ENCODE measurements at places on chromosomes 1 and 21. TPM values are rescaled to one million over a fixed set of nuclear protein-coding genes. Genes with fewer than 3 reads are reported as not detected.

The OR2T29 gene
- not detected for total RNA-seq

DNA sequence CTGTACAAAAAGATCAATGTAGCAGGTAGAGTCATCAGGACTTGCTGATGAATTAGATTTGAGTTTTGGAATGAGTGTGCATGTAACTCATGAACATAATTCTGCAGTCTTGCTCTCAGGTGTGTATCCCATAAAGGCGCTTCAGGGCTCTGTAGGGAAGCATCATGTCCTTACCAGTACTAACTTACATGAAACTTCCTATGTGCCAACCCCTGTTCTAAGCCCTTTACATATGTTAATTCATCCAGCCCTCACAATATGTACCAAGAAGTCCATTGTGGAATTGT, 2.1 kb upstream of the FCRLB start:
- DNase-seq, result no peak
- H3K4me3 ChIP-seq, result no peak overlapping the region
- H3K4me1 ChIP-seq, result no peaks in the 10 kb centered on the region
- peaks cover 41% of the 10 kb centered on the region for H3K27me3 ChIP-seq

- no peak overlapping the region for H3K4me3 ChIP-seq
- no peak for DNase-seq
- no peak overlapping the region for H3K27ac ChIP-seq
- no peaks in the 10 kb centered on the region for H3K4me1 ChIP-seq
Observed at GRCh38 chr1:10850026-10850425, 53.6 kb upstream of the CASZ1 start.

The OR10K2 gene
- total RNA-seq, result not detected

GRCh38 chr1:87093286-87093685, 178.9 kb downstream of the HS2ST1 start:
- no peaks in the 10 kb centered on the region for H3K27me3 ChIP-seq
- no peak for DNase-seq
- H3K4me1 ChIP-seq, result peaks cover 30% of the 10 kb centered on the region
- H3K4me3 ChIP-seq, result no peak overlapping the region
- no peak overlapping the region for H3K27ac ChIP-seq

DNA sequence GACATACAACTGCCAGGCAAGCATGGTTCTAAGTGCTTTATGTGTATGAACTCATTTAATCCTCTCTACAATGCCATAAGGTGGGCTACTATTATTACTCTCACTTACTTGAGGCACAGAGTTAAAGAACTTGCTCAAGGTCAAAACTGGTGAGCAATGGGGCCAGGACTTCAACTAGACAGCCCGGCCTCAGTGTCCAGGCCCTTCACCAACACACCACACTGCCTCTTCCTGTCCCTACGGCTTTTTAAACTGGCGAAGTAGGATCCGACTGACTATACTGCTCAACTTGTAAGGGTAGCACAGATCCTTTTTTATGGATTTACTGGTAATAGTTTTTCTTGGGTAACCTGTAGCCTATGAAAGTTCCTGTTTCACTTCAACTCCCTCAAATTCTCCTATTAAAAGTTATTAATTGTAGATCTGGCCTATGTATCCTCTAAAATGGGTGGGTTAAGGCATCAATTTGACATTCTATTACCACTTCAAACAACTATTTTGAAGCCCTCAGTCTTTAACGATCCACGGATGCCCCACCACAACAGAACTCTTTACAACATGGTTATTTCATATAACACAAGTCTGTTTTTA, 4.3 kb downstream of the ERRFI1 start:
- H3K27ac ChIP-seq, result no peak overlapping the region
- H3K4me1 ChIP-seq, result peaks cover 81% of the 10 kb centered on the region
- DNase-seq, result no peak
- no peaks in the 10 kb centered on the region for H3K36me3 ChIP-seq
- H3K27me3 ChIP-seq, result peaks cover 7% of the 10 kb centered on the region

DNA sequence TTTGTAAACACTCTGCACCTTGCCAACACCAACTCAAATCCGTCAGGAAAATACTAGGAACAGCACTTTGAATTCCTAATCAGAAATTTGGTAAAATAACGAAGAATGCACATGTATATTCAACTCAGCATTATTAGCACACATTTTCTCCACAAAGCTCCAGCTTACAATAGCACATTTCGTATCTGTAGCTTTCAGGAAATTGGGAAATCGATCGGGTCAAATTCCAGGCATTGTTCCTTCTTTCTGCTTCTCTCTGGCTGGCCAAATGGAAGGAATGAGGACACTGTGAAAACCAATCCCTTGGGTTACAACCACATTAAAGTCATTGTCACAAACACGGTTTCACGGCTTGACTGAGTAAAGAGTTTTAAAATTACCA, 58.6 kb downstream of the NPHP4 start:
- no peak overlapping the region for H3K4me3 ChIP-seq
- no peaks in the 10 kb centered on the region for H3K4me1 ChIP-seq
- H3K27ac ChIP-seq, result no peak overlapping the region
- no peaks in the 10 kb centered on the region for H3K36me3 ChIP-seq

The TNN gene
- total RNA-seq, result not detected

The LBR gene
- total RNA-seq, result 171 TPM

The CLCA4 gene
- total RNA-seq, result not detected

DNA sequence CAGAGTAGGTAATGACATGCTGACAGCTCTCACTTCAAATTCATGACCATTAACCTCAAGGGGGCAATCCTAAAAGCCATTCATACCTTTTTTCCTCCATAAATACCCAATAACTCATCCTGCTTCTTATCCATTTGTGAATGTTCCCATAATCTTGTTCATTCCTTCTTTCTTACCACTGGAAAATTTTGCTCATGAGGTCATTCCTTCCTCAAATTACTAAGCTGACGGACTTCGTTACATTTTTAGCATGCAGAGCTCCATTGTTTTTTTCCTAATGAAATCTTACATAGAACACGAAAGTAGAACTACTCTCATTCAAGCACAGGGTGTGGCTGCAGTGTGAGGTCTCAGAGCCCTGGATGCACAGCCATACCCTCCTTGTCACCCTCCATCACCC, 276.5 kb upstream of the DPYD start:
- no peak overlapping the region for H3K27ac ChIP-seq
- no peak for DNase-seq
- H3K27me3 ChIP-seq, result no peaks in the 10 kb centered on the region
- no peaks in the 10 kb centered on the region for H3K4me1 ChIP-seq

GRCh38 chr21:27649323-27649722, 682.4 kb upstream of the ADAMTS5 start:
- no peaks in the 10 kb centered on the region for H3K36me3 ChIP-seq
- DNase-seq, result no peak
- no peak overlapping the region for H3K27ac ChIP-seq
- H3K4me1 ChIP-seq, result no peaks in the 10 kb centered on the region
- no peaks in the 10 kb centered on the region for H3K27me3 ChIP-seq

The SPOCD1 gene
- 1.4 TPM for total RNA-seq

DNA sequence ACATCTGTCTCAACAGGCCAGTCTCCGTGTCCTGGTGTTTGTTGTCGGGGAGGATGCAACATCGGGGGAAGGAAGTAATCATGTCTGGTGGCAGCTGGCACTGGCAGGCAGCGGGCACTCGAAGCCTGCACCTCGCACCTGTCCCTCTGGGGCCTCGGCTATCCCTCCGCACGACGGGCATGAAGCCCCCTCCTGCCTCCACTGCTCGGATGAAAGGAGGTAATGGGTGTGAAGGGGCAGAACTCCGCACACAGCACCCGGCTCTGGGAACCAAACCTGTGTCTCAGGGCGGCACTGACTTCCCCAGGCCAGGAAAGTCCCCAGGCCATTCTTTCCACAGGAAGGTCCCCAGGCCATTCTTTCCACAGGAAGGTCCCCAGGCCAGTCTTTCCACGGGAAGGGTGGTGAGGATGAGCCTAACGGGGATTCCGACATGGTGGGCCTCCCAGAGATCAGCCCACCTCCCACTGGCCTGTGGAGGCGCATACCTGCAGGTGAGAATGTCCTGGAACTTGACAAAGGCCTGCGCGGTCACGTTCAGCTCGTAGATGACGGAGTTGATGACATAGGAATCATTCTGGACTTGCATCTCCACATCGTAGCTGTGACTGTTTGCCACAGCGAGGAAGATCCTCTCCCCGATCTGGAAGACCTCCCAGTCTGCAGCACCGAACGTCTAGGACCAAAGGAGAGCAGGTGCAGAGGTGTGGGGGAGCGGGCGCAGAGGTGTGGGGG, 31.1 kb downstream of the KRTAP10-1 start:
- H3K36me3 ChIP-seq, result no peaks in the 10 kb centered on the region
- H3K27me3 ChIP-seq, result no peaks in the 10 kb centered on the region
- H3K4me1 ChIP-seq, result peaks cover 7% of the 10 kb centered on the region
- no peak overlapping the region for H3K27ac ChIP-seq
- no peak for DNase-seq

GRCh38 chr1:245598524-245599305, 443.9 kb downstream of the KIF26B start:
- peaks cover 7% of the 10 kb centered on the region for H3K4me1 ChIP-seq
- H3K27me3 ChIP-seq, result no peaks in the 10 kb centered on the region
- no peak overlapping the region for H3K27ac ChIP-seq
- H3K36me3 ChIP-seq, result no peaks in the 10 kb centered on the region
- no peak overlapping the region for H3K4me3 ChIP-seq

- H3K27ac ChIP-seq, result no peak overlapping the region
- peak overlapping the region; percentile 100 for H3K4me3 ChIP-seq
- peak; percentile 69 for DNase-seq
- H3K36me3 ChIP-seq, result no peaks in the 10 kb centered on the region
- no peaks in the 10 kb centered on the region for H3K27me3 ChIP-seq
Observed at GRCh38 chr1:39575191-39576015, 1.2 kb downstream of the PABPC4 start.

The GBP5 gene
- total RNA-seq, result not detected

GRCh38 chr1:190808035-190808434, 330.4 kb upstream of the BRINP3 start:
- no peak for DNase-seq
- H3K36me3 ChIP-seq, result no peaks in the 10 kb centered on the region
- no peaks in the 10 kb centered on the region for H3K27me3 ChIP-seq
- no peaks in the 10 kb centered on the region for H3K4me1 ChIP-seq

- H3K4me3 ChIP-seq, result no peak overlapping the region
- no peaks in the 10 kb centered on the region for H3K36me3 ChIP-seq
- H3K27ac ChIP-seq, result no peak overlapping the region
Observed at GRCh38 chr1:202029171-202029665, 18.8 kb downstream of the ELF3 start.

The PCNX2 gene
- total RNA-seq, result 26.2 TPM

GRCh38 chr1:81135524-81135923, 665.2 kb upstream of the ADGRL2 start:
- no peak overlapping the region for H3K4me3 ChIP-seq
- no peak for DNase-seq
- H3K27ac ChIP-seq, result no peak overlapping the region
- H3K36me3 ChIP-seq, result no peaks in the 10 kb centered on the region
- no peaks in the 10 kb centered on the region for H3K27me3 ChIP-seq

- H3K36me3 ChIP-seq, result no peaks in the 10 kb centered on the region
- DNase-seq, result no peak
- H3K4me3 ChIP-seq, result no peak overlapping the region
- H3K27me3 ChIP-seq, result no peaks in the 10 kb centered on the region
Observed at GRCh38 chr1:228264090-228264829, 56.4 kb downstream of the OBSCN start.

DNA sequence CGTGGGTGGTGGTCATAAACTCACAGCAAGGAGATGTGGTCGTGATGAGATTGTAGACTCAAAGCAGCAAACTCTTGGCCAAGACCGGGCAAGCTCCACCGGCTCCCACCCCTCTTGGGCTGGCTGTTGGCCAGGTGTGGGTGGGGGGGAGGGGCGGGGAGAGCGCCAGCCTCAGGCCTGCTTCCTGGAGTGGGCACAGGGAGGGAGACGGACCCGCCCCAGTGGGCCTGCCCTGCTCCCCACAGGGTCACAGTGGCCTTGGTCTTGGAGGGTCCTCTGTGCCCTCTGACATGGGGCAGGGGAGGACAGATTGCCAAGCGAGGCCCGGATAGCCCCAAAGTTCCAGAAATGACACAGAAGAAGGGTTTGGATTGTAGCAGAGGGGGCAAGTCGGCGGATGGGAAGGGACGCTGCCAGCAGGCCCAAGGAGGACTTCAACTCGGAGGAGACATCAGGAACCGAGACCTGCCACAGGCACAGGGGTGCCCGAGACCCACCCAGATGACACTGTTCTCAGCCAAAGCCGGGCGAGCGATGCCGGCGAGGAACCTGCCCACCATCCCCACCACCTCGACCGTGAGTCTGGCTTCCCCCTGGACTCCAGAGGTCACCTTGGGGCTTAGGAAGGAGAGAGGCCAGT, 85.4 kb upstream of the ACTRT2 start:
- H3K4me1 ChIP-seq, result no peaks in the 10 kb centered on the region
- no peak overlapping the region for H3K27ac ChIP-seq
- no peak overlapping the region for H3K4me3 ChIP-seq
- no peaks in the 10 kb centered on the region for H3K27me3 ChIP-seq

GRCh38 chr1:107339775-107340174, 198.9 kb downstream of the NTNG1 start:
- peaks cover 16% of the 10 kb centered on the region for H3K4me1 ChIP-seq
- no peak overlapping the region for H3K27ac ChIP-seq

DNA sequence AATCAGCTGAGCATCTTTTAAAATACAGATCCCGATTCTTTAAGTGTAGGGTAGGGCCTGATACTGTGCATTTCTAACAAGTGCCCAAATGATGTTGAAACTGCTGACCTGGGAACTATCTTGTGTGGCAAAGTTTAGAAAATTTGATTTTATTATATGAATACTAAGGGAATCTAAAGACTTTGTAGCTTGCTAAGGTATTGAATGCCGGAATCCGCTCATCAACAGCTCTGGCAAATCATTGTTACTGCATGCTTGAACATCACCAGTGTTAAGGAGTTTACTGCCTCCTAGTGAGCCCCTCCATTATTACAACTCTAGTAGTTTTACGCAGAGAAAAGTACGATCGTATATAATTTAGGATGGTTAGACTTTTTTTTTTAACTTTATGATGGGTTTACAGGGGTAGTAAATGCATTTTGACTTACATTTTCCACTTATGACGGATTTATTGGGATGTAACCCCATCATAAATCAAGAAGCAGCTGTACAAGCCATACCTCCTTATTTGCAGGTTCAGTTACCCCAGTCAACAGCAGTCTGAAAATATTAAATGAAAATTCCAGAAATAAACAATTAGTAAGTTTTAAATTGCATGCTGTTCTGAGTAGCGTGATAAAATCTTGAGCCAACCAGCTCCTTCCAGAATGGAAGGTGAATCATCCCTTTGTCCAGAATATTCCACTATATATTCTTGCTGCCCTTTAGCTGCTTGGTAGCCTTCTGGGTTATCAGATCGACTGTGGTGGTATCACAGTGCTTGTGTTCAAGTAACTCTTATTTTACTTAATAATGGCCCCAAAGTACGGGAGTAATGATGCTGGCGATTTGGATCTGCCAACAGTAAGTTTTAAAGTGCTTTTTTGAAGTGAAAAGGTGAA, 892 bp downstream of the TYW3 start:
- no peak overlapping the region for H3K27ac ChIP-seq
- no peaks in the 10 kb centered on the region for H3K36me3 ChIP-seq
- peak; percentile 45 for DNase-seq
- H3K27me3 ChIP-seq, result no peaks in the 10 kb centered on the region
- H3K4me1 ChIP-seq, result no peaks in the 10 kb centered on the region

The CYB5RL gene
- 9.0 TPM for total RNA-seq

The SYDE2 gene
- total RNA-seq, result 10.9 TPM

GRCh38 chr1:2302292-2302925, 74.3 kb downstream of the SKI start:
- no peaks in the 10 kb centered on the region for H3K27me3 ChIP-seq
- no peak overlapping the region for H3K27ac ChIP-seq
- no peak overlapping the region for H3K4me3 ChIP-seq
- DNase-seq, result no peak
- H3K4me1 ChIP-seq, result peaks cover 3% of the 10 kb centered on the region
- H3K36me3 ChIP-seq, result no peaks in the 10 kb centered on the region

GRCh38 chr1:40948741-40949443, 30.6 kb upstream of the CTPS1 start:
- DNase-seq, result peak; percentile 79
- no peak overlapping the region for H3K4me3 ChIP-seq
- no peaks in the 10 kb centered on the region for H3K36me3 ChIP-seq
- peaks cover 23% of the 10 kb centered on the region for H3K27me3 ChIP-seq
- no peak overlapping the region for H3K27ac ChIP-seq

Measured in neural progenitor cell (in vitro differentiated cells).